ENCODE measurements at places on chromosomes 11 and 22.

- DNase-seq = peak; percentile 54
Observed at GRCh38 chr11:78290293-78291176, 101.8 kb downstream of the USP35 start.

DNA sequence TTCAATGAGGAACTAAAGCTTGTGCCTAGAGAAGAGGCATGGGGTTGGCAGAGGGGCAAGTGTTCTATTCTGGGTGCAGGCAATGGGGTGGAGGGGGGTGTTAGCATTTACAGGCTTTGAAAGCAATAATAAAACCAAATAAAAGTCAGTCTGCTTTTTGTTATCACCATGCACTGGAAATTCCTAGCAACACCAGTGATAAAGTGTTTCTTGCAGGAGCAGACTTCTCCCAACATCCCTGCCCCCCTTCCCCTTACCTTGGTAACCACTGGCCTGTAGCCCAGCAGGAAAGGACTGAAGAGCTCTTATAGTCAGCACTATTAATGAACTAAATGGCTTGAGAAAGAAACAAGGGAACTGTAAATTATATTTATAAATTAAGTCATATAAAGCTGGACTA, 65.2 kb upstream of the SESN3 start:
- DNase-seq = no peak

GRCh38 chr11:116413301-116414242, 359.2 kb downstream of the BUD13 start:
- DNase-seq = no peak

- DNase-seq = no peak
Observed at GRCh38 chr11:30487200-30487898, 98.8 kb downstream of the MPPED2 start.

DNA sequence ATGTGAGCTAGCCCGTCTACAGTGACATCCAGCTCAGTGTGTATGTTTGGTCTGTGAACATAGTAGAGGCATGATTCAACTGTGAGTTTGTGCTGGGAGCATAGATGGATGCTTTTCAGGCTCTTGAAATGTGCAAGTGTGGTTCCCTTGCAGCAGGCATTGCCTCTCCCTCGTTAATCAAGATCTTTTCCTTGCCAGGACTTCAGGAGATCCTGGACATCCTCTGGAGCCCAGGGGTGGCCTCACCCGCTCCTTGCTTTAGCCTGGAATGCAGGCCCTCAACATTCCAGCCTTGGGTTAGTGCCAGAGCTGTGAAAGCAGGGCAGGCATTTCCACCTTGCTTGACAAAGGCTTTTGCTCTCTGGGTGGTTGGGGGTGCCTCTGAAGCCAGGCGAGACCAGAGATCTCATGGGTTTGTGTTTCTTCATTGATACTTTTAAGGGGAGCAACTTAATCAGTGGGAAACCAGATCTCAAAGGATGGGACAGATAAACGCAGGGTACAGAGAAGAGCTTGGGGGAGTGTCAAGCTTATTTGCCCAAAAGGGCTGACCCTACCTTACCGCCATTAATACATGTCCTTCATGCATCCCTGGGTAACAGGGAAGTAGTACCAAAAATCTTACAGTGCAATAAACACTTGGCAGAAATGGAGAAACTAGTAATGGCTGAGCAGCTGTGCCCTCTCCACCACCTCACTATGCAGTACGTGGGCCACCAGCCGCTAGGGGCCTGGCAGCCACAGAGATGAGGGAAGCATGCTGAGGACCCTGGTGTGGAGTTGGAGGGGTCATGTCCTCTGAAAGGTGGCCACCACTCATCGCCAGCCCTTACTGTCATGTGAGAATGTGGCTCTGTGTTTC, 72.1 kb downstream of the PTPRJ start:
- DNase-seq = no peak

- DNase-seq = no peak
Observed at GRCh38 chr11:135074397-135074998, 662.5 kb upstream of the B3GAT1 start.

GRCh38 chr11:17413414-17414316, 25.2 kb upstream of the KCNJ11 start:
- no peak for DNase-seq

DNA sequence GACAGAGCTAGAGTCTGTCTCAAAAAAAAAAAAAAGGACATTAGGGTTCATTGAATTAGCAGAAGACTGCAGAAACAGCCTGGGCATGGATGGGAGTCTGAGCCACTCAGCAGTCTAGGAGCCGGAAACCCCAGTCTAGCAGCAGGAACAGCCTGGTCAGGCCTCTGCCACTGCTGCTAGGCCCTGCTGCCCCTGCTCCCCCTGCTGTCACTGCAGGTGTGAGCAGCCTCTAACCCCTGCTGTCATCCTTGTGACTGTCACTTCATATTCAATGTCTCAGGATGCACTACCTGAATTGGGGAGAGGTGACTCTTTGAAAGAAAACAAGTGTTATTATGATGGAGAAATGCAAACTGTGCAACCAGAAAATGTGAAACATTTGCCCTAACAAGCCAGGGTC, 7.0 kb upstream of the DDX17 start:
- DNase-seq = peak; percentile 12

GRCh38 chr22:40112595-40112994, 65.1 kb upstream of the TNRC6B start:
- no peak for DNase-seq

DNA sequence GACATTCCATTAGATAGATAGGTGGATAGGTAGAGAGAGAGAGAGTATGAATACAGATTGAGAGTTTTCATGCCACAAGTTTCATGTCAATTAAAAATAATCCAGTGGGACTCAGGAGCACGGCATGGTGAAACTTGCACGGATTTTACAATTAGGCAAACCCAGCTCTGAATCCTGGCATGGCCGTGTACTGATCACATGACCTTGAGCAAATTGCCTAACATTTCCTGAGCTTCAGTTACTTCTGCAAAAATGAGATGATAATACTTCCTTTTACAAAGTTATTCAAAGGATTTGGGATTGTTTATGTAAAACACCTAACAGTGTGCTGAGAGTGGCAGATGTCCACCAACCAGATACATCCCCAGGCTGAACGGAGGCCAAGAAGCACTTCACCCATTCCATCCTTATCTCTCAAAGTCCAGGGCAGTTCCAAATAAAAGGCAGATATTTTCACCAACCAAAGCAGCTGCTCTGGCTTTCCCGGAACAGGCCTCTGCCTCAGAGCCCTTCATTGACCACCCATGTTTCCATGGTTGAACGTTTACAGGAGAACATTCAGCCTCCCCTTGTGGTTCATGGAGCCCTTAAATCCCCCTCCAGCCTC, 17.9 kb downstream of the APLNR start:
- no peak for DNase-seq

- DNase-seq = no peak
Observed at GRCh38 chr22:35681454-35682052, 33.3 kb downstream of the APOL6 start.

GRCh38 chr11:35675901-35676610, 13.5 kb downstream of the TRIM44 start:
- no peak for DNase-seq

- no peak for DNase-seq
Observed at GRCh38 chr11:128018692-128019091, 568.7 kb downstream of the ETS1 start.

GRCh38 chr11:2698386-2699184, 1.2 kb downstream of the KCNQ1OT1 start:
- no peak for DNase-seq

DNA sequence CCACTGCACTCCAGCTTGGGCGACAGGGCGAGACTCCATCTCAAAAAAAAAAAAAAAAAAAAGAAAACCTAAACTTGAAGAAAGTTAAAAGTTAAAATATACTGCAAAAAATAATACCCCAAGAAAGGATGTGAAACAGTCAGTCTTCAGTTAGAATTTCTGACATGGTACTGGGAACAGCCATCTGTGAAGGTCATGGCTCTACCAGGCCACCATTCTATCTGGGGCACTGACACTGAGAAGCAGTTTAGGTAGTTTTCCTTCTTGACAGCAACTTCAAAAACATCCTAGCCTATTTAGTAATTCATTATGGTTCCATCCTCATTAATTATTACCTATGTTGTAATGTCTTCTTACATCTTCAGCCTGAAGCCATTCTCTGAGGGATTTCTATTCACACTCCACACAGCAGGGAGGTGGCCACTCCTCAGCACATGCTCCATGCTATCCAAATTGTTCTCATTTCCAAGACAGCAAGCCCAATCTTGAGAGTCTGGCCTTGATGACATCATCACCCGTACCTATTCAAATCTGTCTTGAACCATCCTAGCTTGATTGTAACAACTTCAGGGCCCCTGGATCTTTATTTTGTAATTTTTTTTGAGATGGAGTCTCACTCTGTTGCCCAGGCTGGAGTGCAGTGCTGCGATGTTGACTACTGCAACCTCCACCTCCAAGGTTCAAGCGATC, 38.2 kb downstream of the SERPIND1 start:
- DNase-seq = no peak

- DNase-seq = no peak
Observed at GRCh38 chr11:113241636-113242054, 72.7 kb upstream of the TTC12 start.

GRCh38 chr11:44977493-44977984, 26.9 kb upstream of the TP53I11 start:
- no peak for DNase-seq

DNA sequence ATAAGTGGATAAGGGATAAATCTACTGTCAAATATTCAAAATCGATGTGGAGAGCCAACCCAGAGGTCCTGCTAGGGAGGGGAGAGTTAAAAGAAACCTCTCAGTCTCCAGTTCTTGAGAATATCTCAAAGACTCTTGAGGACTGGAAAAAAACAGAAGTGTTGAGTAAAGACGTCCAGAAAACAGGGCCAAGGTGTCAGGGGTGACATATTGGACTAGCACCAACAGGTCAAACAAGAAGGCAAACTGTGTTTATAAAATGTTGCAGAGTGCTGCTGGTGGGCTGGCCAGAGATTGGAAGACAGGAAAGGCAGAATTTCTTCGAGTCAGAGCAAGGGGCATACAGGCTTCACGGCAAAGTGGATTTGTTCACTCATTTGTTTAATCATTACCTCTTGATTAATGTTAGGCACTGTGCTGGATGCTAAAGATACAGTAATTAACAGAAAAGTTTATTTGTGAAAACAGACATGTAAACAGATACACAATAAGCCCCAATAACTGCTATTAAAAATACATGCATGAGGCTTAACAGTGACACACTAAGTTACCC, 33.7 kb upstream of the SMPD1 start:
- no peak for DNase-seq

DNA sequence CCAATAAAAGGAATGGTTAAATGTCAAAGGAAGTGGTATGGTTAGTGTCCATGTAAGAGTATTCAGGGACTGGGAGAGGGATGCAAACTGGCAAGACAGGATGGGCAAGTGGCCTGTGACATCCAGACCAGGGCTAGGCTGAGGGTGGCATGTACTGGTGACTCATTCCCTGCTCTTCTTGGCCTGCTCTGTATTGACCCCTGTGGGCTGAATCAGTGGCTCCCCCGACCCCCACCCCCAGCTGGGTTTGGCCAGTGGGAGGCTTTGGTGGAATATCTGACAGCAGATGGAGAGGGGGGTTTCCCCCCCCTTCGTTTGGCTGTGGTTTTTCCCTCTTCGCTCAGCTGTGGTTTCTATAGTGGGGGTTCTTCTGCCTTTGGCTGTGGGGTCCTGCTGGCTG, 87.7 kb downstream of the CSNK2A3 start:
- no peak for DNase-seq

GRCh38 chr11:85531191-85531897, 95.8 kb downstream of the DLG2 start:
- DNase-seq = no peak

DNA sequence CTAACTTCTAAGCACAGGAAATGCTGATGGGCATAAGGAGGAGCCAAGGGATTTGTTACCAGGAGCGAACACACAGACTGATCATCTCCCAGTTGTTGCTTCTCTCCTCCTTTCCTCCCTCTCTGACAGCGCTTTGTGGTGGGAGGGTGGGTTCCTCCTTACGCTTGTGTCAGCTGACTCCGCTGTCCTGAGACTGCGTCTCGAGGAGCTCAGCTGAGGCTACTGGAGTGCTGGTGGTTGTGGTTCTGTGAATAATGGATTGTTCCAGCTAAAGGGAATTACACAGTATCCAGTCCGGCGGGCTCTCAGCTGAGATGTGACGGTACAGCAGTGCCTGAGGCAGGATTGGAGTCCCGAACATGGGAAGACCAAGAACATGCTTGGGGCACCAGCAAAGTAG, 113.4 kb downstream of the CTNND1 start:
- DNase-seq = no peak

GRCh38 chr11:65316227-65317024, 1.8 kb downstream of the CDC42EP2 start:
- DNase-seq = no peak

DNA sequence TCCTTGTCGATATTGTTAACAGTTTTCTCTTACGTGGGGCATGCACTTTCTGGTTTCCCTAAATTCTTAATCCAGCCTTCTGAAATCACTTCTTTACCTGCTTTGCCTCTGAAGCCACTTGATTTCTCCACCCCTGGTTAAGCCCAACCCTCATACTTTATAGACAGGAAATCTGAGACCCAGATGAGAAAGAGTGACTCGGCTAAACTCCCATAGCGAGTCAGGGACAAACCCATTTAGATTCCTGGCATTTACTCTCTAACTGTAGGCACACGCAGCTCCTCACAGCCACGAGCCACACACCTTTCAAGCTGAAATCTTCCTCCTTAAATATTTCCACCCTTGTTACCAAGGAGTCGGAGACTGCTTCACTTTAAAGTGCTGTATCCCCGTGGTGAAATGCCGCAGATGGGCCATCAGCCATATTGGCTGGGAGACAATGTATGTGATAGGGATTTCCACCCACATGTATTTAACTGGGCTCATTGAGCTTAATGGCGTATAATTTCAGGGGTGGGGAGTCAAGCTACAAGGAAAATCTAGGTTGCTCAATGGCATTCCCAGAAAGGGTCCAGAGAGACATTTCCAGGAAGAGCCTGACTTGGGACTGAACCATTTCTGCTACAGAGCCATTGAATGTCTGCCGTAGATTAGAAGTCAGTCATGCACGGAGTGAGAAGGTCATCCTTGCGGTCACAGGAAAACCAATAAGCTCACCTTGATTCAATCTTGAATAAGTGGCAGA, 49.9 kb upstream of the GRK3 start:
- DNase-seq = no peak

DNA sequence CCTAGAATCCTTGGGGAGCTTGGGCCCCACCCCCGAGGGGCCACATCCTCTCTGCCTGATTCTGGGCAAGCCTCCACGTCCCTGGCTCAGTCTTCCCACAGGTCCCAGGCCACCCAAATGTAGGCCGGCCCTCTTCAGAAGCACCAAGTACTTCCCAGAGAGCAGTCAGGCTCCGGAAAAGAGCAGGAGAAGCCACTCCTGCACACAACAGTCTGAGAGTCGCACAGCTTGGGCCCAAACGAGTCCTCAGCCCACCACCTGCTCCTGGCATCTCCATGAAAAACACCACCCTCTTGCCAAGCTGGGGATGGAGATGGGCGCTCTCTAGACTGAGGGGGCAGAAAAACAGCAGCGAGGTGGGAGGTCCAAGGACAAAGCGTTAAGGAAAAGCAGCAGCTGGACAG, 15.4 kb downstream of the EHD1 start:
- no peak for DNase-seq

- DNase-seq = no peak
Observed at GRCh38 chr22:48254311-48254873, 1491.9 kb downstream of the TBC1D22A start.
